GM23248 (cell line): ENCODE measurements at places on chromosomes 7 and 10. TPM values are rescaled to one million over a fixed set of nuclear protein-coding genes. Genes with fewer than 3 reads are reported as not detected.

GRCh38 chr7:68246189-68246633, 1249.6 kb downstream of the TYW1 start:
- no peaks in the 10 kb centered on the region for H3K36me3 ChIP-seq
- no peaks in the 10 kb centered on the region for H3K4me1 ChIP-seq
- DNase-seq: no peak
- H3K4me3 ChIP-seq: no peak overlapping the region
- H3K27ac ChIP-seq: no peak overlapping the region

DNA sequence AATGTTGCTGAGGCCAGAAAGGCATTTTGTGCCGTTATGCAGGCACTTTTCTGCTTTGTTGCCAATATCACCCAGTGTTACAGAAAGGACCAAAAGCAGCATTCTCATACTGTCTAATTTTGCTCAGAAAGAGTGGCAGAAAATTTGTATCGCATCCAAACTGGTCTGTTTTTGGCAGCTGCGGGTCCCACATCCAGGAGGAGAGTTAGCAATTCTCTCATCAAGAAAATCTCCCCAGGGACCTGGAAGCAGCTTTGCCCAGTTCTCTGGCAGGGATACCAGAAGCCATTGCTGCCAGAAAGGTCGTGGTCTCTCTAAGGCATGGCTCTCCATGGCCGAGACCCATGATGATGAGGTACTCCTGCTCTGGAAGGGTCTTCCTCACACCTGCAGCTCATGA, 489.2 kb upstream of the ZMIZ1 start:
- no peaks in the 10 kb centered on the region for H3K4me1 ChIP-seq
- no peak overlapping the region for H3K4me3 ChIP-seq
- peaks cover 11% of the 10 kb centered on the region for H3K27me3 ChIP-seq
- no peak for DNase-seq
- H3K27ac ChIP-seq: no peak overlapping the region

DNA sequence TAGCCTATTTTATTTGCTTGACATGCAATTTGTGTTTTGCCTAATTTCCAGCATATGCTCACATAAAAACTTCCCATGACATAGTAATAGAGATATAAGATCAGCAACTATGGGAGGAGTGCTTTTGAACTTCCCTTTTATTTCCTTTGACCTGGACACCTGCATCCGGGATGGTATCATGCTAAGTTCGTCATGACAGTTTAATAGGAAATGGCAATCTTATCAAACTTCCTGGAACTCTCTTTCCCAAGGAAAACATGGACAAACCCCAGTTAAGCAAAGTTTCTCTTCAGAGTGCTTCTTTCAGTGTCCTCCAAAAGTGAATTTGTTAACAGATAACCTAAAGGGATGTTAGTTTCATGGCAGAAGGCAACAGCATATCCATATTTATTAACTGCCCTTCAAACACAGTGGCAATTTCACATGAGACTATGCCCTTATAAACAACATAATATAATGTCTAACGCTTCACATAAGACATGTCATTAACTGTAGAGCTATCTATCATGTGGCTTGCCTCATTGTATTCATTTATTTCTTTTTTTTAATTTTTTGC, 474.7 kb upstream of the SEMA3A start:
- H3K4me1 ChIP-seq: peaks cover 4% of the 10 kb centered on the region
- DNase-seq: no peak
- no peaks in the 10 kb centered on the region for H3K27me3 ChIP-seq
- no peak overlapping the region for H3K4me3 ChIP-seq
- no peaks in the 10 kb centered on the region for H3K36me3 ChIP-seq

GRCh38 chr7:42235741-42236161, 1.3 kb downstream of the GLI3 start:
- H3K27me3 ChIP-seq: no peaks in the 10 kb centered on the region
- peak overlapping the region; percentile 48 for H3K27ac ChIP-seq
- peaks cover 58% of the 10 kb centered on the region for H3K4me1 ChIP-seq
- no peaks in the 10 kb centered on the region for H3K36me3 ChIP-seq
- DNase-seq: peak; percentile 47
- H3K4me3 ChIP-seq: peak overlapping the region; percentile 90

- peak; percentile 27 for DNase-seq
- H3K27ac ChIP-seq: no peak overlapping the region
- no peak overlapping the region for H3K4me3 ChIP-seq
- H3K36me3 ChIP-seq: no peaks in the 10 kb centered on the region
- no peaks in the 10 kb centered on the region for H3K27me3 ChIP-seq
- peaks cover 8% of the 10 kb centered on the region for H3K4me1 ChIP-seq
These were observed 233.2 kb upstream of the PRKCQ start for GRCh38 chr10:6813306-6813705.

DNA sequence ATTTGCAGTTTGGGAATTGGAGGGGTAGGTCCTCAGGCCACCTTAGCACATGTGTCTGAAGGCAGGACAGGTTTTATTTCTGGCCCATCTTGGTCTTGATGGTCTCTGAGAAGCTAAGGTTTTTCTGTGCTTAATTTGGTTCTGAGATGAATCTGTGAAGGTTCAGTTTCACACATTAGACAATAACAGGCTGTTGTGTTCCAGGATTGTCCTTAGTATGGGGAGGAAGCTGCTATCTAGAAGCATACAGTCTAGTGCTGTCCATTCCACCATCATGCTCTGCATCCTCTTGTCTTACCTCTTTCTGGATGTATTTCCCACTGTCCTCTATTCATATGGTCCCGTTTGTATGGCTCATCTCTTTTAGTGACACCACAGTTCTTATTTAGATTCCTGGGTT, 7.1 kb downstream of the UBE2D1 start:
- H3K4me1 ChIP-seq: no peaks in the 10 kb centered on the region
- H3K27ac ChIP-seq: no peak overlapping the region
- no peak for DNase-seq
- no peaks in the 10 kb centered on the region for H3K27me3 ChIP-seq
- no peaks in the 10 kb centered on the region for H3K36me3 ChIP-seq

The SYT15B gene
- total RNA-seq: 1.9 TPM in 2 replicates

DNA sequence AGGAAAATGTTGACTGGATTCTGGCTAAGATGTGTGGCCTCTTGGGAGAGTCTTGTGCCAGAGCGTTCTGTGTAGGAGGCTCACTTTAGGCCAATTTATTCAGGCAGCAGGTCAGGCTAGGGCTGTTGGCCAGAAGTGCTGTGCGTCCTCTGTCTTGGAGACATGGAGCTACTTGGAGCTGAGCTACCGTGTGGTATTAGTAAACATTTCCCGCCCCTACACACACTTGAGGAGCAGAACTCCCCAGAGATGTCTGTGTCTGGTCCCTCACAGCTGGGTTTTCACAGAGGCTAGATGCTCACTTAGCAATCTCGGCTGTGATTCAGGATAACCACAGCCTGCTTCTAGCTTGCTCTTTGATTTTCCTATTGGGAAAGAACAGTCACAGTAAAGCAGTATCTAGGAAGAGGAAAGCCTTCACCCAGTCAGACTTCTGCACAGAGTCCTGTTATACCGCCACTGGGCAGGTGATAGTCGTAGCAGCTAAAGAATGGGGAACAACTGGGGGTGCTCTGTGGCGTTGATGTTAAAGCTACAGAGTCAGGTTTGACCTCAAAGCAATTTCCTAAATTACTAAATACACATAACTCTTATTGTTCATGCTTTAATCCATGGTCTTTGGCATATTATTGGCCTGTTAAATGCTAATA, 86.7 kb downstream of the MDFIC start:
- H3K4me3 ChIP-seq: no peak overlapping the region
- H3K27ac ChIP-seq: peak overlapping the region; percentile 31
- no peaks in the 10 kb centered on the region for H3K36me3 ChIP-seq

GRCh38 chr10:25117757-25118156, 57.0 kb upstream of the GPR158 start:
- no peak overlapping the region for H3K4me3 ChIP-seq
- no peak overlapping the region for H3K27ac ChIP-seq
- H3K27me3 ChIP-seq: peaks cover 11% of the 10 kb centered on the region
- no peaks in the 10 kb centered on the region for H3K36me3 ChIP-seq
- H3K4me1 ChIP-seq: peaks cover 8% of the 10 kb centered on the region

GRCh38 chr7:158414486-158414961, 173.1 kb downstream of the PTPRN2 start:
- no peaks in the 10 kb centered on the region for H3K4me1 ChIP-seq
- no peak overlapping the region for H3K27ac ChIP-seq
- no peaks in the 10 kb centered on the region for H3K27me3 ChIP-seq
- H3K4me3 ChIP-seq: no peak overlapping the region
- peak; percentile 9 for DNase-seq

DNA sequence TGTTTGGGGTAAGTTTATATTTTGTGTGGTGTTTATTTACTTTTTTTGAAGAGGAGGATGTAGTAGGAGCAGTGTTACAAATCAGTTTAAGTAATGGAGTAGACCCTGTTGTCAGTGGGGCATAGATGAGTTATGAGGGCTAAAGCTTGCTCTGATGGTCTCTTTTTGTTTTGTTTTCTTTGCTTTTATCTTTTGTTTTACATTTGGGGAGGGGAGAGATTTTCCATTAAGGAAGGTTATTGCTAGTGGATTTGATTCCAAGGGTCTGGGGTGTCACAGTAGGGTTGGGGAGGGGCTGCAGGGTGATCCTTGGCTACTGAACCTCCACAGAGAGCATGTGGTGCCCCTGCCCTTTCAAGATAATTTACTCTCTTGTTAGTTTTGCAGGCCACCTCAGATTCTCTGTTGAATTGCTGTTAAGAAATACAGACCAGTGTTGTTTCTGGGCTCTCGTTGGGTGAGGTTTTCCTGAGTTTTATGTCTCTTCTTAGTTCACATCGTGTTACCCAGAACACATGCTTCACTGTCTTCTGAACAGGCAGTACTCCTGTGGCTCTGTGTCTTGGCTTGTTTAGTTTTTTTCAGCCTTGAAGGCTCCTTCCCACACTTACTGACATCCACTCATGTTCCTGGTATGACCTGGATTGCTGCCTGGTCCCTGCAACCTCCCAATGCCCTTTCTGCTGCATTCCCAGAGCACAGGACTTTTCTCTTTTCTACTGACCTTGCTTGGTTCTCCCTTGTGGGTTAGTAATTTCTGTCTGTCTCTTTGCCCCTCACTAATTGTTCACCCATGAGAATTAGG, 4.2 kb downstream of the KIFBP start:
- H3K4me1 ChIP-seq: peaks cover 51% of the 10 kb centered on the region
- H3K36me3 ChIP-seq: no peaks in the 10 kb centered on the region
- peak; percentile 95 for DNase-seq

The NPY gene
- total RNA-seq: not detected in 2 replicates

DNA sequence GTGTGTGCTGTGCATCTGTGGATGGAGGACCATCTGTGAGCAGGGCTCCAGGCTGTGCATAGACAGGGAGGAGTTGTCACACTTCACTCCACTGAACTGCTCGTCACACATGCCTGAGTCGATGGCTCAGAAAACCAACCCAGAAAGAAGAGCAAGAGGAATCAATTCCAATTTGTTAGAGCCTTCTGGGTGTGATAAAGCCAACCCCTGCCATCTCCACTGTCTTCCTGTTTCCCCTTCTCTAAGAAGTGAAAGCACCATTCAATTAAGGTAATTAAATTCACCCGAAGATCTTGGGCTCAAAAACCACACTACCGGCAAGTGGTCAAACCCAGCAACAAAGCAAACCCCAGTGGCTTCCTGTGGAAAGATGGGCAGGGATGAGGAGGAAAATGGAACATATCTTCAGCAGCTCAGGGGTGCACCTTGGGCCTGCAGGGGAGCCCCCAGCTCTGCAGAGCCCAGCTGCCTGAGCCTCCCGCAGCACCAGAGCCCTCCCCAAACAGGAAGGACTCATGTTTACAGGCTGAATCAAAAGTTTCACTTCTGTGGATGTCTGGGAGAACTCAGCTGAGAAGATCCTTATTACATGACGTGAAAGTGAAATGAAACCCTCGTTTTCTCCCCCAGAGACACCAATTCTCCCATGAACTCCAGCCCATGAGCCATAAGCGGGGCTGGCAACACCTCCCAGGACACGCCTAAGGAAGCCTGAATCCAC, 10.9 kb downstream of the C10orf71 start:
- peaks cover 8% of the 10 kb centered on the region for H3K27me3 ChIP-seq
- H3K27ac ChIP-seq: no peak overlapping the region
- no peak overlapping the region for H3K4me3 ChIP-seq
- H3K4me1 ChIP-seq: no peaks in the 10 kb centered on the region
- DNase-seq: no peak

GRCh38 chr10:117204316-117204715, 7.0 kb downstream of the KCNK18 start:
- H3K27me3 ChIP-seq: peaks cover 3% of the 10 kb centered on the region; the same call in 1 of the 2 replicates
- H3K36me3 ChIP-seq: no peaks in the 10 kb centered on the region
- H3K4me3 ChIP-seq: no peak overlapping the region
- no peaks in the 10 kb centered on the region for H3K4me1 ChIP-seq
- no peak overlapping the region for H3K27ac ChIP-seq
- no peak for DNase-seq

DNA sequence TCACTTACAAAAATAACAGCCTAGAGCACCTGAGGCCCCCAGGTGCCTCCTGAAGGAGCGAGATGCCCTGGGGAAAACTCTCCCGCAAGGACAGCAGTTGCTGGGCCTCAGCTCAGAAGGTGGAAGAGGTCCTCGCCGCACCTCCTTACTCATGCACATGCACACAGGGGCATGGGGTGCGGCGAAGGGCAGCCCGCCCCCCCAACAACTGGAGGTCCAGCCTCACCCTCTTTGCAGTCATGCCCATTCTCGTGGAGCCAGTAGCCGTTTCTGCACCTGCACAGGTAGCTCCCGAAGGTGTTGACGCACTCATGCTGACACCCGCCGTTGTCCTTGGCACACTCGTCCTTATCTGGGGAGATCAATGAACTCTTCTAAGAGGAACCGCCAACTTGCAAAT, 19.9 kb upstream of the OPALIN start:
- no peaks in the 10 kb centered on the region for H3K36me3 ChIP-seq
- no peak overlapping the region for H3K27ac ChIP-seq
- H3K4me3 ChIP-seq: no peak overlapping the region
- H3K4me1 ChIP-seq: peaks cover 7% of the 10 kb centered on the region
- no peak for DNase-seq

The MXI1 gene
- 25.7 and 32.2 TPM in 2 replicates for total RNA-seq

- H3K27me3 ChIP-seq: no peaks in the 10 kb centered on the region
- H3K4me3 ChIP-seq: no peak overlapping the region
- no peaks in the 10 kb centered on the region for H3K4me1 ChIP-seq
- no peak for DNase-seq
- H3K27ac ChIP-seq: no peak overlapping the region
- H3K36me3 ChIP-seq: no peaks in the 10 kb centered on the region
These were observed 32.4 kb upstream of the RET start for GRCh38 chr10:43044448-43044921.

GRCh38 chr7:148927123-148928045, 43.3 kb upstream of the EZH2 start:
- H3K36me3 ChIP-seq: no peaks in the 10 kb centered on the region
- H3K27me3 ChIP-seq: no peaks in the 10 kb centered on the region
- no peak overlapping the region for H3K4me3 ChIP-seq
- H3K4me1 ChIP-seq: no peaks in the 10 kb centered on the region
- H3K27ac ChIP-seq: no peak overlapping the region

GRCh38 chr10:15725603-15726002, 5.9 kb upstream of the ITGA8 start:
- H3K4me3 ChIP-seq: no peak overlapping the region
- no peak overlapping the region for H3K27ac ChIP-seq
- peaks cover 5% of the 10 kb centered on the region for H3K27me3 ChIP-seq
- no peaks in the 10 kb centered on the region for H3K4me1 ChIP-seq
- DNase-seq: peak; percentile 81

- no peak for DNase-seq
- no peaks in the 10 kb centered on the region for H3K36me3 ChIP-seq
These were observed 20.2 kb upstream of the PFKFB3 start for GRCh38 chr10:6182454-6183098.

- H3K27ac ChIP-seq: no peak overlapping the region
- no peaks in the 10 kb centered on the region for H3K4me1 ChIP-seq
- H3K27me3 ChIP-seq: no peaks in the 10 kb centered on the region
- H3K4me3 ChIP-seq: no peak overlapping the region
These were observed 76.8 kb upstream of the SEM1 start for GRCh38 chr7:96786261-96786997.

The RELN gene
- total RNA-seq: 0.38 and 0.97 TPM in 2 replicates
